SK-MEL-5 (cell line): ENCODE measurements at places on chromosomes 12 and 14.

- no peak for DNase-seq
These were observed 988.3 kb upstream of the LRFN5 start for GRCh38 chr14:40618225-40618898.

GRCh38 chr12:25715102-25715501 is 162.0 kb upstream of the LMNTD1 start:
- DNase-seq, result no peak

GRCh38 chr14:39376667-39377403 is 55.4 kb downstream of the FBXO33 start:
- peak; percentile 39 for DNase-seq

GRCh38 chr12:131525795-131526508 is 184.9 kb upstream of the SFSWAP start:
- DNase-seq, result no peak

DNA sequence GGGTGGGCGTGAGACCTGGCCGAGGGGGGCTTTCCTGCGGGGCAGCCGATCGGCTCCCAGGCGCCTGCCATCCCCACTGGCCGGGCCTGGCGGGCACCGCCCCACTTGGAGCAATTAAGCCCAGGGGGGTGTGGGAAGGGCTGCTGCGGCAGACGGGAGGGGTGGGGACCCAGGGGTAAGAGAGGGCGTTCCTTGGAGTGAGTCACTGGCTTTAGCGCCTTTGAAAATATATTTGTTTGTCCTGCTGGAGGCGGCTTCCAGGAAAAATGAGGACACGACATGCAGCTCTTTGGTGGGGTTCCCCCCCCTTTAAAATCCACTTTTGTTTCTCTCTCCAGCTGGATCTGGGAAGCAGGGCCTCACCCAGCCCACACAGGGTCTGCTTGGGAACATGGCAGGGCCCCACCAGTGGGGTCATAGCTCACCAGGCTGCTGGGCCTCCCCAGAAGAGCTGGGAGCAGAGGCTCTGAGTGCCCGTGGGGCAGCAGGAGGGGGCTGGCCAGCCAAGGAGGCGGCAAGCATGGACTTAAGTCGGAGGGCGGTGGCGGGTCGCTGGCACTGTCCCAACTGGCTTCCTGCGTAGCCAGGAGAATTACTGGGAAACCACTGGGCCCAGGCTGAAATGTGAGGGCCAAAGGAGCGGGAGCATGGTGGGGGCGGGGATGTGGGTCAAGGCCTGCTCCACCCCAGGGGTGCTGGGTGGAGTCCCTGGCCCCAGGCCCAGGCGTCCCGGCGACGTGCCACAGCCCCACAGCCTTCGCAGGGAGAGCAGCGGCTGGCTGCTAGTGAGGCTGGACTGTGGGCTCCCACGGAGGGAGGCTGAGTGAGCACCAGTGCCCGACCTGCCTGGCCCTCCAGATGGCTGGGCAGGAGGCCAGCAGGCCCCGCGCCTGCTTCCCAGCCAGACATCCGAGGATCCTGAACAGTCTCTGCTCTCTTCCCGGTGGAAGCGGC is 128.0 kb downstream of the RFLNA start:
- no peak for DNase-seq
